A549 (cell line): ENCODE measurements at places on chromosomes 1 and 21. TPM values are rescaled to one million over a fixed set of nuclear protein-coding genes. Genes with fewer than 3 reads are reported as not detected.

DNA sequence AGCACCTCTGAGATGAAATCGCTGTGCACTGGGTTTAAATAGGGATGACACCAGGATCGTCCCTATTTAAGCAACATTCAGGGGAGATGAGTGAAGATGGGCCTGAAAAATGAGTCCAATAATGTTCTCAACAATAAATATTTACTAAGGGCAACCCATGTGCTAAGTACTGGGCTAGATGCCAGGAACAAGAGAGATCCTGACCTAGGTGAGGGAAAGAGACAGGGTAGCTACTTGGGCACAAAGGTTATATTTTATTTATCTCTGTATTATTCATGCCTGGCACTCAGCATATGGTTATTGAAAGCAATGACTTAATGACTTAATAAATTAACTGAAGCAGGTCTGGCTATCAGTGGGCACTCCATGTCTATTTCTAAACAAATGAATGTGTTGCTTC lies 27.4 kb upstream of the AVPR1B start:
- no peak for DNase-seq

GRCh38 chr1:11373895-11374747 lies 101.1 kb downstream of the UBIAD1 start:
- no peak for DNase-seq

The PPIAL4G gene
- polyA plus RNA-seq = not detected in 3 replicates

GRCh38 chr1:204091066-204091465 lies 18.2 kb downstream of the SOX13 start:
- no peak for DNase-seq

- no peak for DNase-seq
Measured at GRCh38 chr1:31133368-31133767, 67.9 kb upstream of the PUM1 start.

The PROK1 gene
- polyA plus RNA-seq = not detected in 3 replicates

The RPE65 gene
- polyA plus RNA-seq = not detected in 3 replicates

The HUNK gene
- polyA plus RNA-seq = 0.37 to 0.63 TPM (median 0.44 TPM) in 3 replicates

- no peak for DNase-seq
Measured at GRCh38 chr1:165900576-165901380, 73.4 kb downstream of the UCK2 start.

The GJB5 gene
- 0.09 to 0.15 TPM in 2 of 3 replicates, not detected in the other for polyA plus RNA-seq

GRCh38 chr1:155085504-155086127 lies 7.0 kb downstream of the EFNA3 start:
- no peak for DNase-seq

The TACSTD2 gene
- polyA plus RNA-seq = not detected in 3 replicates

- no peak for DNase-seq
Measured at GRCh38 chr1:924656-925560, 1.2 kb downstream of the SAMD11 start.

- DNase-seq = no peak
Measured at GRCh38 chr1:201270616-201271390, 12.5 kb upstream of the PKP1 start.

The ZNF326 gene
- 47.8 to 52.2 TPM (median 50.0 TPM) in 3 replicates for polyA plus RNA-seq
